ENCODE measurements at places on chromosomes 6 and 20.

DNA sequence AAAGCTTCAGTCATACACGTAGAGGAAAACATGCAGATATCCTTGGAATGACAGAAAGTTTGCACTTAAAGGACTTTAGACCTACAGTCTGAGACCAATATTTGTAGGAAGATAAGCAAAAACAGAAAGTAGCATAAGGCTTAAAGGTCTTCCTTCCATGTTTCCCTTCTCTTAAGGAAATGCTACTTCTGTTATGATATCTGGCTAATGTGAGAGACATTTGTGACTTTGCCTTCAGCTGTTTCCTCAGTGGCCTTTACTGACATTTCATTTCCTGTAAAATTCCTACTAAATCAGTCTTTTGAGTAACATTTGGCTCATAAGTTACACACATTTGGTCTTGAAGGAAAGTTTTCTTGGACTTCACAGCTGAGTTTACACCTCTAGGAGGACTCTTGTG lies 713.4 kb downstream of the TBC1D32 start:
- no peak for DNase-seq

DNA sequence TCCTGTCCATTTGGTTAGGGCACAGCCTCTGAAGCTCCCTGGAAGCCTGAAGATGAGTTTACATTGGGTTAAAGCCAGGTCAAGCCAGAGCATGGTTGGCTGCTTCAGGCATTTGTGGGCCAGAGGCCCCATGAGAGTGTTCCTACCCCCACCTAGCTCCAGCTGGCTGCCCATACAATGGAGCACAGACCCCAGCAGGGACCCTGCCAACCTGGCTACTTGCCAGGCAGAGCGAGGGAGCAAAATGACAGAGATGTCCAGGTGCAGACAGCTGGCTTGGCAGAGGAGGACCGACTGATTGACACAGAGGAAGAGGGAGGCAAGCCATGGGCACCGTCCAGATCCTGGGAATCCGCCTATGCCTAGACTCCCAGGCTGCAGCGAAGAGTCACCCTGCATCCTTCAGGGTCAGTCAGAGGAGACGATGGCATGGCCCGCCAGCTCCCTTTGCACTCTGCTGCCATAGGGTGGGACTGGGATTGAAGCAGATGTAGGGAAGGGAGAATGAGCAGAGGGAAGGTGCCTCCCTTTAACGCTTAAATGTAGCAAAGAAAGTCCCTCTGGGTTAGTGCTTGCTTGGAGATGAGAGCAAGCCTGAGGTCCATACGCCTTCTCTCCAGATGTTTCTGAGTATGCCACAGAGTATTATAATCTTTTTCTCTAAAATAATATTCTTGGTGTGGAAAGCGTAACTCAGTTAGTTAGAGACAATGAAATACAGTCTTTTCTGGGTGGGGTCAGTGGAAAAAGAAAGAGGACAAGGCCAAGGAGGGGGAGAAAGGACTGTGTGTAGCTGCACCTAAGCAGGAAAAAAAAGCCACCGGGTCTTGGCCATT lies 77.6 kb upstream of the FYN start:
- no peak for DNase-seq

DNA sequence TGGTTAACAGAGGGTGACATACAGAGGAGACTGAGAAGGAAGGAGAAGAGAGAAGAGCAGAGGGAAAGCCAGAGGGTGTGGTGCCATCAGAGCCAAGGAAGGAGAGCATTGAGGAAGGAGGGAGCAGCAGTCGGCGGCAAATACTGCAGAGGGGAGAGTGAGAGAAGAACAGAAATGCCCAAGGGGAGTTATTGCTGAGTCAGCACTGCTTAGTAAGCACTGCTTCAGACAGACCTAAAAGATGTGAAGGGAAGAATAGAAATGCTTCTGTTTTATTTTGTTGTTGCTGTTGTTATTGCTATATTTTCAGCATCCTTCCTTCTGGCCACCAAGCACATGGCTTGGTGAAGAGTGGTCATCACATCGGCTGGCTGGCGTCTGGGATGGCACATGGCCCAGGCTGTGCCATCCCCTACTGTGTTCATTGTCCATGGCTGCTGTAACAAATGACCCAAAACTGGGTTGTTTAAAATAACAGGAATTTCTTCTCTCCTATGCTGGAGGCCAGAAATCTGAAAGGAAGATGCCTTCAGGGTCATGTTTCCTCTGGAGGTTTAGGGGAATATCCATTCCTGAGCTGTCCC lies 204.1 kb upstream of the CNR1 start:
- DNase-seq, result no peak

- DNase-seq, result no peak
Measured at GRCh38 chr6:166253281-166253681, 54.9 kb downstream of the PRR18 start.

DNA sequence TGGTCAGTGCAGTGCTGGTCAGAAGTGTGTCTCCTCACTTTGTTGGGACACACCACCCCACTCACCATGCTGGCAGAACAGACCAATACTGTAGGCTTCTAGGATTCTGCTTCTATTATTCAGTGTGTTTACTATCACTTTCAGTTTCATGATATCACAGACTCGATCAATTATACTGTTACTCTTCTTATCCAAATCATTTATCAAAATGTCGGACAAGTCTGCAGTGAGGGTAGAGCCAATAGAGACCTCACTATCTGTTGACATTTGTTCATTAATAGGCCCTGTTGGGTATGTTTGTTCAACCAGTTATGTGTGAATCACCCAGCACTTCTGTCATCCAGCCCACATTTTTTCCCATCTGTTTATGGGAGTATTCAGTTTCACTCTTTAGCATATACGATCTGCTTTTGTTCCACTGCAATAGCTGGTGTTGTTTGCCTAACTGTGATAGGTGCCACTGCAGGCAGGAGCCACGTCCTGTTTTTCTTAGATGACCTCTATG lies 140.1 kb downstream of the NRN1 start:
- peak; percentile 43 for DNase-seq

DNA sequence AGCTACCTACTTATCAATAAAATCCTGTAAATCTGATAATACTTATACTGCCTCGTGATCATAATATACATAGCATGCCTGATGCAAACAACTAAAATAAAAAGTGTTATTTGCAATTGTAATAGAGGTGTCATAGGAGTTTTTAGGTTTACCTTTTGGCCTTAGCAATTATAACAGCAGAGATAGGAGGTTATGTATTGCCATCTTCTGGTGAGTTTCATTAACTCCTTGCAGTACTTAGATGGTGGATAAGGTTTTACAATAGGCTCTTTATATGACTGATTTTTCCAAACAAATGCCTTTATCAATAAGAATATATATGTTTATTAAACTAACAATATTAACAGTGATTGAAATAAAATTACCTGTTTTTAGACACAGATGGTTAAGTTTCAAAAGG lies 27.8 kb upstream of the MYCT1 start:
- peak; percentile 2 for DNase-seq

DNA sequence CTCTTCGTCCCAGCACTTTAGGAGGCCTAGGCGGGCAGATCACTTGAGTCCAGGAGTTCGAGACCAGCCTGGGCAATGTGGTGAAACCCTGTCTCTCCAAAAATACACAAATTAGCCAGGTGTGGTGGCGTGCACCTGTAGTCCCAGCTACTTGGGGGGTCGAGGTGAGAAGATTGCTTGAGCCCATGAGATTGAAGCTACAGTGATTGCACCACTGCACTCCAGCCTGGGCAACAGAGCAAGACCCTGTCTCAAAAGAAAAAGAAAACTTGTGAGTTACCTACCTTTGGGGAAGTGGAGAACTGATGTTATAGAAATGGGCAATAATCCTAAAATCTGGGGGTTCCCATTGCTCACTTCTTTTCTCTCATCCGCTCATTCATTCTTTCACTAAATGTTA lies 58.0 kb downstream of the E2F3 start:
- DNase-seq, result no peak

Data from CD4-positive, alpha-beta T cell treated with Interleukin-10 for 1 hour (primary cell).